ENCODE measurements at places on chromosomes 1 and 21.

GRCh38 chr1:163240705-163241104 lies 38.0 kb upstream of the RGS5 start:
- no peak for DNase-seq

DNA sequence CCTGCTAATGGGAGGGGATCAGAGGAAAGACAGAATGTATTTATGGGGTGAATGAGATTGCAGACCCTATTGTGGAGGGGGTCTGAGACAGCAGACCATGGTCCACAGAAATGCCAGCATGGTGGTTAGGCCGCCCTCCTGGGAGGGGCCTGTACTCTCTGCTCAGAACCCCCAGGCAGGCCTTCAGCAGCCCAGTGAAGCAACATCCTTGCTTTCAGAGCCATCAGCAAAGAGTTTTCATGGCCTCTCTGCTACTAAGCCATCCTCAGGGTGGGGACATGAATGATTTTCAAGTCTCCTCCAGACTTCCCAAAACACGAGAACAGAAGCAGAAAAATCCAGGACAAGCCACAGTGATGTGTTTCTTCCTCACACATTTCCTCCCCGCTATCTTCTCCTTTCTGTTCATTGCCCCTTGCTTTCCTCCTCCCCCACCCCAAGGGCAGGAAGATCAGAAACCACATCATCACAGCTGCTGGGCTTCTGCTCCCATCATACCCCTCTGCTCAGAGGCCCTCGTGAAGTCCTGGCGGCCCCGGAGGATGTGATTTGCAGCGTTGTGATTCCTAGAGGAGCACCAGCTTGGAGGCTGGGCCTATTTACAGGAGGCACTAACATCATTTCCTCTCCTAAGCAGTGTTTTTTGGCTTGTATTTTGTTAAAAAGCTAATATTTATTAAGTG lies 48.0 kb downstream of the ABCA4 start:
- no peak for DNase-seq

GRCh38 chr1:229205854-229206253 lies 65.1 kb upstream of the RAB4A start:
- no peak for DNase-seq

DNA sequence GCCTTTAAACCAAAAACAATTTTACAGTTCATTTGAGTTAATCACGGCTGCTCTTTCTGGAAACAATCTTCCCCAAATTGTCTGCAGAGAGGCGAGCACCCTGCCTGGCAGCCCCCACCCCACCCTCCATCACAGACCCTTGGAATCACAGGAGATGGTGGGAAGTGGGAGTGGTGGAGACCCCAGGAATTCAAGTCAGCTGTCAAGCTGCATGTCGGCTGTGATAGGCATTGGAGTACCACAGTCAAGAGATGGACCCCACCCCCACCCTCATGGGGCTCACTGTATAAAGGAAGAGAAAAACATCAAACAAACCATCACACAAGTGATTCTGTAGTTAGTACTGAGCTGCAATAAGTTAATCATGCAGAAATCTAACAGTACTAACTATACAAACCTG lies 360.4 kb downstream of the MATN1 start:
- DNase-seq, result no peak

DNA sequence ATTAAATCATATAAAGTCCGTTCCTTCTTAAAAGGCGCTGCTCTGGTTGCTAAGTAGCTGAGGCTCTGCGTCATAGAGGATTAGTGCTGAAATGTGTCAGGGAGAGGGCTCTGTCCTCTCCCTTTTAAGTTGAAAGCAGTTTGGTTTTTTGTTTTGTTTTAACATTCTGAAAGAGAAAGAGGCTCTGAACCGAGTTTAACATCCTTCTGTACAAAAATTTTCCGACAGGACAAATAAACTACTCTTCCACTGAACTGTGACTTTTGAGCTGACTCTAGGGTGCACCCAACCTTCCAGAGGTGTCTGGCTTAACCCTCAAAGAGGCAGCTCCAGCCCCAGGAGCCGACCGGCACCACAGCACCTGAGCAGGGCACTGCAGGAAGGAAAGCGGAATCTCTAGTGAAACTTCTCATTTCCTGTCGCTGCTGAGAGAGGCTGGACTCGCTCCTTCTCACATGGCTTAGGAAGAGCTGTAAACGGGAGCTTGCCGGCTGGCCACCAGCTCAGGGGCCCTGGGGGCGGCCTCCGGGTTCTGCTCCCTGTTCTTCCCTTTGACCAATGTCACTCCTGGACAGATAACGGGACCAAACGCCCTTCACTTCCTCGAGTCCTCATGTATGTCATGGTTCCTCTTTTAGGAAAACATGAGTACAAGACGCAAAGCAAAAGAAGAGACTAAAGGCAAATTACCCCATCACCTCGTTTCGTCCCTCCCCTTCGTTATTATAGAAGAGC lies 1.2 kb downstream of the VAV3 start:
- DNase-seq, result no peak

DNA sequence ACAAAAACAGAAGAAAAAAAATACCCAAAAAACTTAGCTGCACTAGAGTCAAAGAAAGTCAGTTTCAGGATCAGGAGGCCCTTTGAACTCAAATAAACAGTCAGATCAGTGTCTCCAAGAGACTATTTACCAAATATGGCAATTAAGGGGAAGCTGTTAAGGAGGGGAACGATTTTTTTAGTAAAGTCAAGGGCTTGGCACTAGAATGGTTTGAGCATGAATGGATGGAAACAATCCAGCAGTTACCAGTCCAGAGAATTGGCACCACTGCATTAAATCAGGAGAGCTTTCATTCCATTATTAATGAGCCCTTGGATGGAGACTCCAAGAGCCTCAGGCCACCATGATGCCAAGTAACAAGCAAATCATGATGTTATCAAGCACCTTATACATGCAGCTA lies 7.2 kb downstream of the TRAPPC3 start:
- DNase-seq, result no peak

DNA sequence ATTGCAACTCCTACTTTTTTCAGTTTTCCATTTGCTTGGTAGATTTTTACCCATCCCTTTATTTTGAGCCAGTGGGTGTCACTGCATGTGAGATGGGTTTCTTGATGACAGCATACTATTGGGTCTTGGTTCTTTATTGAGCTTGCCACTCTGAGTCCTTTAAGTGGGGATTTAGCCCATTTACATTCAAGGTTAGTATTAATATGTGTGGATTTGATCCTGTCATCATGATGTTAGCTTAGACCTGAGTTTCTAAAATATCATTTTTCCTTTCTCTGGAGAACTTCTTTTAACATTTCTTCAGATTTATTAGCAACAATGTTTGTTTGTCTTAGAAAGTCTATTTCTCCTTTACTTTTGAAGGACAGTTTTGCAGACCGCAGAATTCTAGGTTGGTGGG lies 11.8 kb upstream of the S100B start:
- DNase-seq, result no peak

DNA sequence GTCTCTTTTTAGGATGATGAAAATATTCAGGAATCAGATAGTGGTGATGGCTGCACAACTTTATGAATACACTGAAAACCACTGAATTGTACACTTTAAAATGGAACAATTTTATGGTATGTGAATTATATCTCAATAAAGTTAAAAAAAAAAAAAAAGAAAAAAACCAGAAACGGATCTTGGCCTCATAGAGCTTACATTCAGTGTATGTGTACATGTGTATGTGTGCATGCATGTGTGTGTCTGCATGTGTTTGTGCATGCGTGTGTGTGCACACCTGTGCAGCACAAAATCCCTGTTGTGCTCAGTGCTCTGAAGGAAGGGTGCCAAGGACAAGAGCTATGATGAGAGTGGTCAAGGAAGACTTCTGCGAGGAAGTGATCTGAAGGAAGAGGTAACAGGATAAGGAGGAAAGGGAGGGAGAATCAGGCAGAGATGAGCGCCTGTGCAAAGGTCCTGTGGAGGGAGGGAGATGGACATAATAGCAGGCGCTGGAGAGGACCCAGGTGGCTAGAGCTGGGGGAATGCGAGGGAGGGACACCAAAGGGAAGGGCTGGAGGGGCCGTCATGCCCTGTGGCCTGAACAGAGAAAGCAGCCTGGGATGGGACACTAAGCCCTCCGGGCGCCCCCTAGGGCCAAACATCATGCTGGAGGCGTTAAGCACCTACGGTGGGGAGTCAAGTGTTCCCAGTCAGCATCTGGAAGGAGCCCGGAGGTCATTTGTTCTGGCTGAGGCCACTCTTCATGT lies 25.2 kb downstream of the NKAIN1 start:
- DNase-seq, result no peak

DNA sequence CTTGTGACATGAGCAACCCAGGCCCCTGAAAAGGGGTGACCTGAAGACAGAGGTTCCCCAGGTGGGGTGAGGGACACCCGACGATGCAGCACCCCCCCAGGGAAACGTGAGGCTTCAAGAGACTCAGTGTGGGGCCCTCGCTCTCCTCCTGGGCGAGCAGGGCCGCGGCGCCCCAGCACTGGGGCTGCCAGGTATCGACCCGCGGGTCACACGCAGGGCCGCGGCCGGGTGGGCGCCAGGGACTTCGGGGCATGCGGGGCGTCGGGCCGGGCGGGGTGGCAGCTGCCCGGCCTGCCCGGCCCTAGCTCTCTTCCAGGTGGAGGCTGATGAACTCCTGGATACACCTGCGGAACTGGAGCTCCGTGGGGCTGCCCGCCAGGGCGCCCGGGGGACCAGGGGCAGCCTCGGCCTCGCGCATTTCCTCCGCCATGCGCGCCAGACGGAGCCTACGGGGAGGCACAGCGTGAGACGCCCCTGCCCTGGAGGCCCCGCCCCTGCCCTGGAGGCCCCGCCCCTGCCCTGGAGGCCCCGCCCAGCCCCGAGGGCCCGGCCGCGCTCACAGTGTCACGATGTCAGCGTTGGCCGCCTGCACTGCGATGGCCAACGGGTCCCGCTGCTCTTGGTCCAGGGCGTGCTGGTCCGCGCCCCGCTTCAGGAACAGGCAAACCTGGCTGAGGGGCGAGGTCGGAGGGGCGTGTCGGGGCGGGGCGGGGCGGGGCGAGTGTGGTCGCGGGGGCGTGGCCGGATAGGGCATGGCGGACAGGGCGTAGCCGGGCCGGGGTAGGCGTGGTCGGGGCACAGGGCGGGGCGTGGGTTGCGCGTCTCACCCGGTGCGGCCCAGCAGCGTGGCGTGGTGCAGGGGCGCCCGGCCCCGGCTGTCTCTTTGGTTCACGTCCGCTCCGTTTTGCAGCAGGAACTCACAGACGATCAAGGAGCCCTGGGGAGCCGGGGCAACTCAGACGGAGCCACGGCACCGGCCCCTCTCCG lies 13.3 kb downstream of the SCNN1D start:
- DNase-seq, result no peak

DNA sequence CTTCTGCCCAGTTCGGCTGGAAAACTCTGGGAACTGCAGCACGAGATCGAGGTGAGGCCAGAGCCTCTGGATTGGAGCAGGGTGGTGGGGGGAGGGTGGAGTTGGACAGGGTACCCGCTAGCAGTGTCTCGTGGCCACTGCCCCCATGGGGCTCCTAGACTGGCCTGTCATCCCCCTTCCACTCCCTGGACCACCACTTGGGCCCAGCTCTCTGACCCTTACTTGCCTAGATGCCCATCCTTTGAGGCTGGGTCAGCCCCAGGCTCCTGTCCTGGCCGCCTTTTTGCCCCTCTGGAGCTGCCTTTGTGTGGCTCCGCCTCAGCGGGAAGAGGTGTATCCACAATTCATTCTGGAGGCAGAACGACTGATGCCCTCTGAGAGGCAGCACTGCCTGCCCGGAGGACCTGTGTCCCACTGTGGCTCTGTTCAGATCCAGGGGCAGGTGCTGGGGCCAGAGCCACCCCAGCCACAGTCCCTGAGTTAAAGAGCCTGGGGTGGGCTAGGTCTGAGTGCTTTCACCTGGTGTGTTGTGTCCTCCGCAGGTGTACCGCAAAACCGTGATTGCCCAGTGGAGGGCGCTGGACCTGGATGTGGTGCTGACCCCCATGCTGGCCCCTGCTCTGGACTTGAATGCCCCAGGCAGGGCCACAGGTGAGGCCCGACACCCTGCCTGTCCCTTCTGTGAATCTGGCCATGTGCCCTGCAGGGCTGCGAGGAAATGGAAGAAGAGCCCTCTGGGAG lies 17.7 kb downstream of the FAAH start:
- DNase-seq, result no peak

- no peak for DNase-seq
Measured at GRCh38 chr21:34989337-34990151, 59.6 kb downstream of the RUNX1 start.

All from amygdala (tissue), 56 donors.